ENCODE measurements at places on chromosomes 1 and 21.

- DNase-seq: no peak
These were observed 524.8 kb downstream of the PTPRC start for GRCh38 chr1:199163670-199164069.

- DNase-seq: no peak
These were observed 11.4 kb downstream of the SMAP2 start for GRCh38 chr1:40384887-40385286.

GRCh38 chr1:9294910-9295636, 2.4 kb downstream of the SPSB1 start:
- DNase-seq: no peak

DNA sequence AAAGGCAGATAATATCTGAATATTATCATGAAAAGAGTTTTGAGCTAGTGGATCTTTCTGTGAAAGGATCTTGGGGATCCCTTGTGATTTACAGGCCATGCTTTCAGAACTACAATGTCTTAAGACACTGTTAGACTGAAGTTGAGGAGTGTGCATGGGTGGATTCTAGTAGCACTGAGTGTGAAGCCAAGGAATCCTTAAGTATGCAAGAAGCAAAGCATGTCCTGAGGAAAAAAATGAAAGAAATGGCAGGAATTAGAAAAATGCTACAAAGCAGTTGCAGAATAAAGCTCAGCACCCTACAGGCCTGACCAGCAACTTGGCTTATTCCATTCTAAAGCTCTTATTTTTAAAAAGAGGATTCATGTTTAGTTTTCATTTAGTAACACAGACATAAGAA, 11.9 kb downstream of the STX6 start:
- no peak for DNase-seq

- no peak for DNase-seq
These were observed 18.4 kb downstream of the CDC73 start for GRCh38 chr1:193140254-193140653.

Measured in cerebellar nuclear complex (tissue), 1 donor.